Tibial nerve (tissue), 4 donors: ENCODE measurements at places on chromosomes 16 and 17.

GRCh38 chr16:90002759-90003158 lies 16.5 kb downstream of the DBNDD1 start:
- no peak for DNase-seq

- DNase-seq = no peak
Observed at GRCh38 chr17:76789235-76789788, 51.4 kb downstream of the MFSD11 start.

DNA sequence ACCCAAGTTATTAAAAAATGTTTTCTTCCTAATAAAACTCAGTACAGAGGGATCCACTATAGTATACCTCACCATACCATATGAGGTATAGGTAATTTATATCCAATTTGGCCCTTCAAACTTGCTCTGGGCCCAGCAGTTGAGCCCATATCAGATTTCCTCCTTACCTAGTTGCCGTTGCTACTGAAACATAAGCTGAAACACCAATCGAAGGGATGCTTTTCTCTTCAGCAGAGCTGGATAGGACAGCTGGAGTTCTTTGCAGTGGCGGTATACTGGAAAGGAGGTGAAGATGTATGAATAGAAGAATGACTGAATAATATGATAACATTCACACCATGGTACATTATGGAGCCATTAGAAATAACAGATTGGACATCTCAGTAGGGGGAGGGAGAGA lies 42.7 kb downstream of the TNRC6C start:
- DNase-seq = no peak

GRCh38 chr16:87954361-87954760 lies 3.1 kb downstream of the BANP start:
- no peak for DNase-seq

- DNase-seq = no peak
Observed at GRCh38 chr16:78421181-78421708, 321.8 kb downstream of the WWOX start.

DNA sequence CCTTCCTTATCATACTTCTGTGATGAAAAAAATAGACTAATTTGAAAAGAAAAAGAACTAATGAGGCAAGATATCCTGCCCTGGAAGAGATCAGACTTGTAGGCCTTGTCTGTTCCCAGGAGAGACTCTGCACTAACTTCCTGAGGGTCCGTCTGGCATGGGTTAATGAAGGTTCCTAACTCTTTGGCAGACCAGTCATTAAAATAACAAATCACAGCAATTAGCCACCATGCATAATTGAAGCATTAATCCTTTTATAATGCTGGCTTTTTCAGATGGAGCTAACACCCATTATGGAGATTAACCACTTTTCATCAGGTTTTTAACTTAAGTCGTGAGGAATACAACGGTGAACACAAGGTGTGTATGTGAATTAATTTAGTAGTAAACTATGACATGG lies 10.4 kb upstream of the KRT10 start:
- no peak for DNase-seq

DNA sequence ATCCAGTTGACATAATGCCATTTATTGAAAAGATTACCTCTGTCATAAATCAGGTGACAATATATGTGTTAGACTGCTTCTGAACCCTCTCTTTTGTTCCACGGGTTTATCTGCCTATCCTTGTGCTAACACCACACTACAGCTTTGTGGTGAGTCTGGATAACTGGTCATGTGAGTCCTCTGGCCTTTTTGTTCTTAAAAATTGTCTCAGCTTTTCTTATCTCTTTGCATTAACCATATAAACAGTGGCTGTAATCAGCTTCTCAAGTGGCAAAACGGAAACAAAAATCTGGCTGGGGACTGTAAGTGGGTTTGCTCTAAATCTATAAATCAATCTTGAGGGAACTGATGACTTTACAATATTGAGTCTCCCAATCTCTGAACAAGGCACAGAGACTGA lies 44.6 kb downstream of the STX8 start:
- DNase-seq = no peak

- DNase-seq = no peak
Observed at GRCh38 chr16:81798311-81799137, 19.4 kb downstream of the PLCG2 start.

DNA sequence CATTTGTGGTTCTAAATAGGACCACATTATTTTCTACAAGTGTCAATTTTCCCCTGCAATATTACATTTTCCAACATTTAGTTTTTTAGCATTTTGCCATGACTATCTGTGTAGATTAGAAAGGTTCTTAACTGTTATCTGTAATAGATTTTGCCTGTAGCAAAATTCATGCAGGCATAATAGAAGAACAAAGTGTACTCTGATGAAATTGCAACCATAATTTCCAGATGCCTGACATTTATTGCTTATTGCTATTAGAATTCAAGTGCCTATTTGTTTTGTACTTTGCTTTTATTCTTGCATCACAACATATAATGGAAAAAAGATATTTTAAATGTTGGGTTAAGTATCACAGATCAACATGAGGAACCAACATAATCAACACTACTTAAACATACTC lies 337.7 kb downstream of the TOX3 start:
- no peak for DNase-seq
